ENCODE measurements at places on chromosomes 12 and 14. TPM values are rescaled to one million over a fixed set of nuclear protein-coding genes. Genes with fewer than 3 reads are reported as not detected.

The DNAH10 gene
- total RNA-seq = not detected

The RNU4-1 gene
- not detected for total RNA-seq

The MDGA2 gene
- not detected for total RNA-seq

The SERPINA6 gene
- total RNA-seq = 1.5 TPM

The ADAMTS20 gene
- total RNA-seq = not detected

The USP44 gene
- total RNA-seq = 4.7 TPM

The YARS2 gene
- 22.7 TPM for total RNA-seq

The OVCH1 gene
- 0.25 TPM for total RNA-seq

The HSP90B1 gene
- 289 TPM for total RNA-seq

The KRT75 gene
- total RNA-seq = not detected

The HSPB8 gene
- 32.7 TPM for total RNA-seq

The GLI1 gene
- 0.60 TPM for total RNA-seq

The CNTN1 gene
- 1.3 TPM for total RNA-seq

The CYP27B1 gene
- 2.8 TPM for total RNA-seq

The DACT1 gene
- total RNA-seq = 9.7 TPM

The LALBA gene
- total RNA-seq = not detected
